NCI-H1436 treated with DMSO at 0.1 percent for 48 hours (cell line): ENCODE measurements at places on chromosomes 5 and 9.

DNA sequence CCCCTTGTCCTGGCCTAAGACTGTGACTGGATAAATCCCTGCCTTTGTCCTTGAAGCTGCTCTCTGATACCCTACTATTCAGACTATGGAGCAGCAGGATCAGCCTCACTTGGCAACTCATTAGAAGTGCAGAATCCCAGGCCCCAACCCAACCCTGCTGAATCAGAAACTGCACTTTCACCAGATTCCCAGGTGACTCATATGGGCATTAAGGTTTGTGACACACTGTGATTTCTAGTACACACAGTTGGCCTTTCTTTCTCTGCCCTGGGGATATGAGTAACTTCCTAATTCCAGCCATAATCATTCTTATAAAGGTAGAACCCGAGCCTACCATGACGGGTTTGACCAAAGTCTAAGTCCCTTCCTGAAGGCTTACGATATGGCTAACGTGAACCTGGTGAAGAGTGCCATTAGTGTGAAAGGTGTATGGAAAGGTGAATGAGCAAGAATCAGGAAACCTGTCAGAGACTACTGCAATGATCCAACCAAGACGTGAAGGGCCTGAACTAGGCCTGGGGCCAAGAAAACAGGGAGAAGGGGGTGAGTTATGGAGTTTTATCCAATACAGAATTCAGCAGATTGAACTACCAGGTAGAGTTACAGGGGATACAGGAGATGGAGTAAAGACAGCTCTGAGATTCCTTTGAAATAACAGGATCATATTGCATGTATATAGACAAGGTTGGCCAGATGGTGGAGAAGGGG lies 533.0 kb downstream of the BNC2 start:
- DNase-seq: no peak

GRCh38 chr5:102670224-102670836 lies 84.8 kb upstream of the PAM start:
- DNase-seq: no peak

GRCh38 chr5:72108202-72109061 lies 1.2 kb downstream of the MAP1B start:
- DNase-seq: no peak

DNA sequence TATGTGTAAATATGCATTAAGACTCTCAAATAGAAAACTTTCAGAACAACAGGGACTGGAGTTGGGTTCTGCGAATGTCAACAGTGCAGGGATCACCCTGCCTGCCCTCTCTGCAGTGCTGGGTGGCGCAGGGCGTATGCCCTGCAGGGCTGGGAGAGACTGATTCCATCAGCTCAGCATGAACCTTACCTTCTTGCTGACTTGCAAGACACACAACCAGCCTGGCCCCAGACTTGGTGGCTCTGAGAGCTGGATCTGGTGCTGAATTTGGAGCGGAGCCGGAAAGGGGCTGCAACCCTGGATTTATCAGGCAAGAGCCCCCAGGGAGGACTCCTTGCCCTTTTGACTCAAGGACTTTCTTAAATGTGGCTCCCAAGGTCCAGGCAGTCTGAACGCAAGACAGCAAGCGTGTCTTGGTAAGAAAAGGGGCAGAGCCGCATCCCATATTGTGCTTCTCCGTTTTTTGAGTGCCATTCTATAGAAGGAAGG lies 376.0 kb upstream of the IRX2 start:
- DNase-seq: no peak

GRCh38 chr5:28914297-28914696 lies 1875.9 kb upstream of the CDH9 start:
- no peak for DNase-seq

- DNase-seq: no peak
Measured at GRCh38 chr9:35729101-35729500, 2.9 kb downstream of the TLN1 start.

- DNase-seq: no peak
Measured at GRCh38 chr9:20832775-20833174, 148.7 kb downstream of the FOCAD start.

DNA sequence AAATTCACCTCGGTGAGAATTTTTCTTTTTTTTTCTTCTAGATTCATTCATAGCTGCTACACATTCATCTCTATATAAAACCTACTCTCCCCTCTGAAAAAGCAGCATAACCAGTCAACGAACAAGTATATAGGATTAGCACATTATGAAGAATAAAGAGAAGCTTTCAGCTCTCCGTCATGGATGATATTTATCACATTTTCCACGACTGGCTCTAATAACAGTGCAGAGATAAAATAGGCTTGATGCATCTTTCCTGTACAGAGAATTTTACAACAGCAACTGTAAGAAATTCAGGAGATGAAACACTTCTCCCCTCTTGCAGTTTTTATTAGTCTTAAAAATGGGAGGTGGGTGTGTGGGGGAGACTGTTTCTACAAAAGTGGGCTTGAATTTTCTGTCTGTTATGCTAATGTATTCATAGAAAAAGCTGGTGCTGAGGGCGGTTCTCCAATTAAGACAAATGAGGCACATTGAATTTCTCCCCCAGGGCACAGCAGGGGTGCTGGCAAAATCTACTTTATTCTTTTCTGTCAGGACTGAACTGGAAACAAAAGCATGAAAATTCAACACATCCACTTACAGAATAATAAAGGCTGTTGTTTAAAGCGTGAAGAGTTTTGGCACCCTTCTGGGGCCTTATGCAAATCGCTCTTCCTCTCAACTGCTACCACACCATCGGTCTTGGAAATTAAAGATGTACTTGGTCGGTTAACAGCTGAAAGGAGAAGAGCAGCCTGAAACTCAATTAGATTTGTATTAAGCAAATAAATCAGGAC lies 233.9 kb upstream of the ZNF608 start:
- DNase-seq: peak; percentile 93

DNA sequence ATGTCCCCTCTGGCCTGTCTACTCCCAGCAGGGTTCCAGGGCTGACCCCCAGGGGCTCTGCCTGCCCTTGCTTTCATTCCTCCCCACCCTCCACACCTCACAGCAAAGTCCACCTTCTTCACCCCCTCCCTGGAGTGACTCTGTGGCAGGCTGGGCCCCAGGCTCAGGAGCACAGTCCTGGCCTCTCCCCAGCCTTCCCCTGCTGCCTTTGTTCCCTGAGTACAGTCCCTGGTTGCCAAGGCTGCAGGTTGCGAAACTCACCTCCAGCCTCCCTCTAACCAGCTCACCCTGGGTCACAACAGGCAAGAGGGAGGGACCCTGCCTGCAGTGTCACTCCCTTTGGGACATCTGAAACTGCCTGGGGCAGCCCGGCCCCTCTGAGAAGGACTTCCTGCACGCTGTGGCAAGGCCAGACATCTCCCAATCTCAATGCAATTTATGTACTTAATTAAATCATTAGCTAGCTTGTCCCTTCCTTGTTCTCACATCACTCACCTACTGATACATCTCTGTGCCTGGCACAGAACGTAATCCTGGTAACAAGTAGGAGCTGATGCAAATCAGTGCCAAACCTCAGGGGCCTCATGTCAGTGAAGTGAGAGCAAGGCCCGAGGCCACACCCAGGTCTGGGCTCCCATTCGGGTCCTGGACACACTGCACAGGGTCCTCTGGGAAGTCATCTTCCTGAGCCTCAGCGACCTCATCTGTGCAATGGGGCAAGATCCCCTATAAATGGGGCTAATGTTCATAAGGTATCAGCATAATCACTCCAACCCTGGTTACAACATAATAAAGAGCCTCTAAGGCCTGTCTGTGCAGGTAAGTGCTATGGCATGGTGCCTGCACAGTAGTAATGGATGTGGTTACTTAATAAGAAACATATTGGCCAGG lies 27.3 kb upstream of the TRIM14 start:
- peak; percentile 15 for DNase-seq

DNA sequence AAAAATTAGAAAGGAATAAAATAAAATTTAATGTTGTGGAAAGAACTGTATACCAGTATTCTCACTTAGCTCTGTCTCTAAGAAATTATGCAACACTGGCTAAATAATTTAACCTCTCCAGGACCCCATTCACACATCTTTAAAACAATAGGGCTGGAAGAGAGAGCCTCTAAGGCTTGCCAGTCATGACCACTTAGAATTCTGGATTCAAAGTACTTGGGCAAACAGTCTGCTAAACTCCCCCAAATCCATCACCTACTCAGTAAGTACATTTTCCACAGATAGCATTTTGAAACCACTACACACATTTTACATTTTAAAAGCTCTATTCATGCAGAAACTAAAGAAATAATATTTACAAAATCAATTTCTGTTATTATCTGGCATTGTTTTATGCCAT lies 291.7 kb downstream of the TMEM167A start:
- DNase-seq: no peak

DNA sequence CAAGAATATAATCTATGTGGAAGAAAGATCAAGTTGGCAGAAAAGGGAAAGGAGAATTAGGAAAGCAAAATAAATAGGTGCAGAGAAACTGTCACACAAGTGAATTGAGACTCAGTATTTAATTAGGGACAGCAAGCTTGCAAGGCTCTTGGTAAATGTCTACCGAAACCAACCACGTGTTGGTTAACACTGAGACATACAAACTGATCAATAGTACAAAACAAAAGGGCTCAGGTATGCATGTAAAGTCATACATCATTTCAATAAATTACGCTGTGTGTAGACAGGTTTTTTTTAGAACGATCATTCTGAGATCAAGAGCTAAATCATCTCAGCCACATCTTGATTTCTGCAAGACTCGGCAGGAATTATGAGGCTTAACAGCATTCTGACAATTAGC lies 225.4 kb downstream of the EBF1 start:
- DNase-seq: no peak

DNA sequence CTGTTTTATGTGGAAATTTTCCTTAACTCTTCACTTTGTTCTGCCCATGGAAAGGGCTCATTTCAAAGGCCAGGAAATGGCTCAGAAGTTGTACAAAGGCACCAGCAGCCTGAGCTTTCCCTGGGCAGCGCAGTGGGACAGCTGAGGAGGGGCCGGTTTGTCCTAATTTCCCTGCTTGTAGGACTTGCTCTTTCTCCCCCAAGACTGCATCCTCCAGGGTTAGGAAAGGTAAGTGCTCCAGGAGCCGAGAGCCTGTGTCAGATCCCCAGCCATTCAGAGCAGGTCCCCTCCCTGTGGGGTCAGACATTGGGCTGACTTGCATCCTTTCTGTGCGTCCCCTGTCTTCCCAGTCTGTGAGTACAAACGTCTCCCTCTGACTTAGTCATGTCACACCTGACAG lies 43.5 kb downstream of the AGXT2 start:
- no peak for DNase-seq

- DNase-seq: no peak
Measured at GRCh38 chr5:19519448-19519847, 468.6 kb downstream of the CDH18 start.

- DNase-seq: peak; percentile 78
Measured at GRCh38 chr9:68808338-68808890, 103.4 kb downstream of the PIP5K1B start.

DNA sequence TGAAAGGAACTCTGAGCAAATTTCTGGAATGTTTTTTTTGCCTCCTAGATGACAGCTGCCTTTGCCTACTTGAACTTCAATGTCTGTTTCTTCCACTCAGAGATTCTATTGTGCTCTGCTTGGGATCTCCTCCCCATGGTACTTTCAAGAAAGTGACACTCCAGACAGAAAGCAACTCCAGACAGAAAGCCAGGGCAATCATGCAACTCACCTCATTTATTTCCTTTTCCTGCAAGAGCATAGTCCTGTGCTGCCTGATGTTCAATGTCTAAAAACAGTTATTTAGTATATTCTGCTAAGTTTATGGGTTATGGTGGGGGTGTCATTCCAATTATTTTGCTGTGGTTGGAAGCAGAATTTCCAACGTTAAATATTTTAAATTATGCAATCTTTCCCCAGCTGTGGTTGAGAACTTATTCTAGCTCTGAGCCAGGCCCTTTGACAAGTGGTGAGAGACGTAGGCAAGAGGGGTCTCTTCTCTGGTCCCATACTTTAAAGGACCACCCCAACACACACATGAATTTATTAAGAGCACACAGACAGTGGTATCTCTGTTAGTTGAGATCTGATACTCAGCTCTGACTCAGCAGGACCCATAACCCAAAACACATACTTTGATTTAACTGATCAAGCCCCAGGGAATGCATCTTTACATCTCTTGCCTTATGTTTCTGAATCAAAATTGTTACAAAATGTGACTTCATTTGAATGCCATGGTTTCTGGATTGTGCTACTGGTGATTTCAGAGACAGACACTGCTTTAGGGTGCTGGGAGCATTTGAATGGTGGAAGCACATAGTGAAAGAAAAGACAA lies 39.5 kb upstream of the MAMDC2 start:
- no peak for DNase-seq

GRCh38 chr9:33196736-33197135 lies 29.6 kb upstream of the B4GALT1 start:
- DNase-seq: no peak

- DNase-seq: no peak
Measured at GRCh38 chr9:130927995-130928900, 10.8 kb downstream of the FIBCD1 start.

- peak; percentile 27 for DNase-seq
Measured at GRCh38 chr9:127351182-127352166, 45.5 kb upstream of the SLC2A8 start.

- DNase-seq: no peak
Measured at GRCh38 chr5:132767150-132767549, 9.9 kb downstream of the SEPTIN8 start.

DNA sequence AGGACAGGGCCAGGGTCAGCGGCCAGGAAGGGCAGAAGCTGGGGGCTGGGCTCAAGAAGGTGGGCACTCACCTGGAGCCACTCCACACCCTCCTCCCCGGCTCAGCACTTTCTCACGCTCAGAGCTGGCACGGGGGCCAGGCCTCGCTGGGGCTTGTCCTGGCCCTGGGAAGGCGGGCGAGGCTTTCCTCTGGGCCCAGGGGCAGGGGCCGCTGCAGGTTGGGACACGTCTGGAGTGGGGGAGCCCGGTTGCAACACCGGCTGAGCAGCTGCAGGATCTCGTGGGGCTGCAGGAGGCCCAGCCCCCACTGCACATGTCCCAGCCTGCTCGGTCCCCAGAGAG lies 38.9 kb upstream of the EGFL7 start:
- DNase-seq: no peak

DNA sequence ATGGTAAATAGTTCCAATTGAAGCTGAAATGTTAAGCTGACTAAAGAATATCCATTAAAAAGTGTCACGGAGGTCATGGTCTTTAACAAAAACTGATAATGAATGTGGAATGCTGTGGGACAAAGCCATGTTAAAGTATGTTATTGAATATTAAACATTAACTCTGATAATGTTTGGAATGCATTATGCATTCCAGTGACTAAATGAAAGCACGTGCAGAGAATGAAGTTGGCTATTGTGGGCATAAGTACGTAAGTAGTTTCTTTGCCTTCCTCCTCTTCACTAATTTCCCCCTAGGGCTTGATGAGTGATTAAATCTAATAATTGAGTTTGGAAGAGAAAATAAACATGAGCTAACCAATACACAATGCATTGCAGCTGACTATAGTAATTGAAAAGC lies 640.4 kb upstream of the CDH10 start:
- no peak for DNase-seq

- DNase-seq: no peak
Measured at GRCh38 chr5:160315968-160316367, 3.6 kb upstream of the CCNJL start.
